Stimulated activated CD8-positive, alpha-beta memory T cell treated with anti-CD3 and anti-CD28 coated beads, Interleukin-2, amount 100 ng/mL, for 48 hours (primary cell): ENCODE measurements at places on chromosomes 4 and X.

DNA sequence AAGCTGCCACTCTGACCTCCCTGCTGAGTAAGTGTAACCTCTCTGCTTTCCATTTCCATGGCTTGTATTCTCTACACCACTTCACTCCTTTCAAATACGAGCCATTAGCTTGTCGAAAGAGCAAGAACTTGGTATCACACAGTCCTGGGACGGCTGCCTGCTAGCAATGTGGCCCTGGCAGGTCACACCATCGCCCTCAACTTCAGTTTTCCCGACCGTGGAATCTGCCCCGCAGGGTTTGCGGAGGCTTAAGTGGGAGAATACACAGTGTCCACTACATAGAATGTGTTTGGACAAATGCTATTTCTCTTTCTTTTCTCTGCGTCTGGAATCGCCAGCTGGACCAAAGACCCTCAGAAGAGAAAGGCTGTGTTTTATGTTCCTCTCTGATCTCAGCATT is 78.6 kb upstream of the STOX2 start:
- DNase-seq = no peak

DNA sequence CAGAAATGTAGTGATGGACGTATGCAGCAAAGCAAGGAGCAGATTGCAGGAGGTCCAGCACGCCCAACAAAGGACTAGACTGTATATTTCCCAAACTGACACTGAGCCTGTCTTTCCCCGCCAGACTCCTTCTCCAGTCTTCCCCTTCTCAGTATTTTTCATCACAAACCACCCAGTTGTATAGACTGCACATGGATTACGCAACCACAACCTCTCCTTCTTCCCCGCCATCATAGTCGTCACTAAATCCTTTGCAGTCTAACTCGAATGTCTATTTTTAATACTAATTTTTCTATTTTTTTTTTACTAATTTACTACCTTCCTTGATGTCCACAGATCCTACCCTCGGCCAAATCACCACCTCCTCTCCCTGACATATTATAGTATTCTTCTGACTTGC is 105.4 kb downstream of the MTNR1A start:
- DNase-seq = no peak

DNA sequence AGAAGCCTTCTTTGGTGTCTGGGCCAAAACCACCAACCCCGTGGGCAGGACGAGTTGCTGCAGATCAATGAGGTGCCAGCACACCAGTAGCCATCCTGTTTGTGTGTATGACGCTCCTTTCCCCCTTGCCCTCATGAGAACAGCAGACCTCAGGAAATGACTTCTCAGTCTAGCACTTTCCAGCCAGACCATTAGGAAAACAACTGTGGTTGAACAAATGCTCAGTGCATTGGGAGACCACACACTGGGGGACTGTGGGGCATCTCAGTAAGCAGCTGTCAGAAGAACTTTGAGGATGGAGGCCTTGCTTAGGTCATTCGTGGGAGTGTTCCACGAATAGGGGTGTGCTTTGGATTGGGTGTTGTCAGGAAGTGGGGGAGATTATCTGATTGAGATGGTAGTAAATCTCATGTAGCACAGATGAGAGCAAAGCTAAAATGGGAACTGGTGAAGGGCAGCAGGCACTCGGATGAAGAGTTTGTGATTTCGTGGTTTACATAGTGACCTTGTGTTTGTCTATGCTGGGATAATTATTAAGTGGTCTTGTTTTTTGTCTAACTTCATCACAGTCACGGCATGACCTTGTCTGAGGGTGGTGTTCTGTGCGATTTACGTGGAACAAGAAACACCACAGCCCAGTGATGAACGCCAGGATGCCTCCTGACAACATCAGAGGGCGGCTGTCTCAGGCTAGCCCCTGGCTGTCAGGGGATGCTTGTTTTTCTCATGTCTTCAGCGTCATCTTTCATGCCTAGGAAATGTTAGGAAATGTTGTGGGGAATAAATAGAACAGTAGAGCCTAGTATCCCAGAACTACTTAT is 70.1 kb downstream of the USP46 start:
- peak; percentile 23 for DNase-seq

DNA sequence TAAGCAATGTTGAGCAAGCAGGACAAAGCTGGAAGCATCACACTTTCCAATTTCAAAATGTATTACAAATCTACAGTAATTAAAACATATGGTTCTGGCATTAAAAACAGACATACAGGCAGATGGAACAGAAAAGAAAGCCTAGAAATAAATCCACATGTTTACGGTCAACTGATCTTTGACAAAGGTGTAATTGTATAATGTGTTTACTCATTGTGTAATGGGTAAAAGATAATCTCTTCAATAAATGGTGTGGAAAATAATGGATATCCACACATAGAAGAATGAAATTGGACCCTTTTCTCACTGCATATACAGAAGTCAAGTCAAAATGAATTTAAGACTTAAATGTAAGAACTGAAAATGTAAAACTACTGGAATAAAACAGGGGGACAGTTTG is 394.2 kb downstream of the ANKRD50 start:
- DNase-seq = no peak

- no peak for DNase-seq
Measured at GRCh38 chr4:140637836-140638235, 69.1 kb upstream of the UCP1 start.

DNA sequence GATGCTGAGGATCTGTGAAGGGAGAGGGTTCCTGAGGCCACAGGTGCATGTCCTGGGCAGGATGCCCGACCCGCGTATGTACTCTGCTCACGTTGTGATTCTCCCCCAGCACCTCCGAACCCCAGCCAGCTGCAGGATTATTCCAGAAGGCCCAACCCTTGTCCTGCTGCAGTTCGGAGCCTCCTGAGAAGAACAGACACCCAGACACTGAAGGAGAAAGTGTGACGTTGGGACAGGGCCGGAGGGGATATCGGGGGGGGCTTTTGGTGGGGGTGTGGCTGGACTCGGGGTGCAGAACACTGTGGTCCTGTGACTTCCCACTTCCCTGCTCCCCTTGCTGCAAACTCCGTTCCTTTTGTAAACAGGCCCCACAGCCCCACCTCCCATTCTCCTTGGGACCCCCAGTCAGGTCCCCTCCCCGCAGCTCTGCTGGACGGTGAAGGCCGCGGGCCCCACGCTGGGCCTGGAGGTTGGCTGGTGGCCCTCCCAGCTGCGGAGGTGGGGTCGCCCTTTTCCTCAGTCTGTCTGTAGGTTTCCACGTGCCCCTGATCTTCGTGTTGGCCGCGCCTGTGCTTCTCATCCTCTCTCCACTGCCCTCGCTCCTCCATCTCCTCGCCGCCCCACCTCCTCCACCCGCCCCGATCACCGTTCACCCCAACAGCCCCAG is 83.0 kb upstream of the ADRA2C start:
- DNase-seq = no peak

GRCh38 chr4:42618023-42618422 is 38.9 kb downstream of the ATP8A1 start:
- DNase-seq = no peak

DNA sequence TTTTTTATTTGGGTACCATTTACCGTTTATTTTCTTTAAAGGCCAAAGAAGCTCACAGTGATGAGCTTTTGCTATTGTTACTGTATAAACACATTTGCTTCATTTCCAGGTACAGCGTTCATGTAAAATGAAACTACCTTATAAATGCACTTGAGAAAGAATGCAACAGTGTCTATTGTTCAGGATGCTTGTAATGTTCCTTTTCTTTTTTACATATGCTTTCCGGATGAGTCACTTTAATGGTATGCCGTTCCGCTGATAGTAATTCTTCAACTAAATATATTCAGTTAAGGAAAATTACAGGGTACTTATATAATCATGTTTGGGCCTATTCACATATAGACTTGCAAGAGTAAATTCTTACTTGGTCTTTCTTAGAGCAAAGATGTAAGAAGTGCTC is 354.9 kb downstream of the RPA4 start:
- DNase-seq = no peak

GRCh38 chr4:190016369-190017289 is 10.4 kb downstream of the FRG2 start:
- no peak for DNase-seq

GRCh38 chr4:48350871-48351270 is 9.5 kb downstream of the SLAIN2 start:
- no peak for DNase-seq

- DNase-seq = no peak
Measured at GRCh38 chrX:132426695-132427281, 62.0 kb downstream of the MBNL3 start.

DNA sequence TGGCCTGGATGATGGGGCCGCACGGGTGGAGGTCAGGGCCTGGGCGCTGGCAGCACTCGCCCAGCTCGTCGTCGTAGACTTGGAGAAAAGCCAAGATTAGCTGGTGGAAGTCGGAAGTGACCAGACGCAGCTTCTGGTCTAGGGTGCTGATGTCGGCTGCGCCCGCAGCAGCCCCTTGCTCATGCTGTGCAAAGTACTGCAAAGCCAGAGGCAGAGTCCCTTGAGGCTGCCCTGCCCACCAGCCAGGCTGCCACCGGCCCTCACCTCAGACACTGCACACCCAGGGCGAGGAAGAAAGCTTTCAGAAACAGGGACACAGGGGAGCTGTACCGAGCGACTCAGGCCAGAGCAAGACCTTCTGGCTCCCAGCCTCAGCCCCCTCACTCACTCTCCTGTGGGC is 9.7 kb upstream of the TREX2 start:
- no peak for DNase-seq
